ENCODE measurements at places on chromosomes 3 and 15.

GRCh38 chr3:21654241-21654640 is 96.8 kb downstream of the ZNF385D start:
- no peak for DNase-seq

- no peak for DNase-seq
Observed at GRCh38 chr3:190265796-190266195, 56.5 kb downstream of the CLDN1 start.

DNA sequence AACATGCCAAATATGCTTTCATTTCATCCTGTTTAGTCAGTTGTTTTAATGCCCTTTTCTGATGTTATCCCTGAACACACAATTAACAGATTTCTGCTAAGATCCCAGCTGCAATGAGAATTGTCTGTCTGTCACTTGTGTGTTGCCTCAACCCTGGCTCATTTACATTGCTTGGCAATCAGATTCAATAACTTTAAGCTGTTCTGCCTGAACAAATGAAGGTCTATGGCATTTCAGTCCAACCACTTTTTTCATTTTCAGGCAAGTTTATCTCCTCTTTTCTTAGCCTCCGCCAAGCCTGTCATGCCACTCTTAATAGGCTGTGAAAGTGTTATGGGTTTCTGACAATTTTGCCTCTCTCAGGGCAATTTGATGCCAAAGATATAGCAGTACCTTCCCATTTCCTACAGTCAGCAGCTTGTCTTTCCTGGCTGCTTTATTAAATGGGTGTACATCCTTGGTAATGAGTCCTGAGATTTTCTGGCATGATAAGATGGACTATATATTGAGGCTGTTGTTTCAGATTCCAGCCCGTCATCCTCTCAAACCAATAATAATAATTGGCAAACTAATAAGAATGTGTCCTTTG is 68.7 kb upstream of the ADAMTS9 start:
- DNase-seq: no peak

GRCh38 chr3:114329823-114330222 is 36.0 kb downstream of the TIGIT start:
- DNase-seq: no peak

DNA sequence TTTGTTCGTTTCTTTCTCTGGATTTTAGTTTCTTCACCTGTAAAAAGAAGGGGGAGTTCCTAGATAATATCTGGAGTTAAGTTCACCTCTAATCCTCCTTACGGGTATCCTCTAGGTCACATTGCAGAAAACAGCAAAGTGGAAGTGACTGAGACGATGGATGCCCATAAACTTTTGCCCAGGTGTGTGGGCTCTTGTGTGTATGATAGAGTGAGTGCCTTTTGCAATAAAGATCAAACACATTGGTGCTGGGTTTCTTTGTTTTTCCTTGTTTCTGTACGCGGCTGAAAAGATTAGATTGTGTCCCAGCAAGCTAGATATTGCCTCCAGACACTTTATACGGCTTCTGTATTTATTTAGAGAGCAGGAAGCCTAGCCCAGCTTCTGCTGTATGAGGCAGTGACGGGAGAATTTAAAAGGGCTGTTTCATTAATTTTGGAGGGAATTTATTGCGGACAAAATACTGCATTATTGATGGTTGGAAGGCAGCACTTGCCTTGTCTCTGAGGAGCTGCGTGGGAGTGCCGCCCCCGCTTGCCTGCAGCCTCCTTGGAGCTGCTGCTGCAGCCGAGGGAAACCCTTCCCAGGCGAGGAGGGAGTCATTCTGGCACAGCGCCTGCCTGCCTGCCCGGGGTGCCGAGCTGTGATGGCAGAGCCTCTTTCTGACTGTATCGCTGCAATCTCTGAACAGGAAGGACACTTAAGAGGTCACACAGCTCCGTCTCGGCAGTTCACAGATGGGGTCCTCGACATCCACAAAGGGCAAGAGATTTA is 38.5 kb downstream of the PYDC2 start:
- no peak for DNase-seq

- no peak for DNase-seq
Observed at GRCh38 chr3:72346526-72346926, 501.7 kb downstream of the SHQ1 start.

DNA sequence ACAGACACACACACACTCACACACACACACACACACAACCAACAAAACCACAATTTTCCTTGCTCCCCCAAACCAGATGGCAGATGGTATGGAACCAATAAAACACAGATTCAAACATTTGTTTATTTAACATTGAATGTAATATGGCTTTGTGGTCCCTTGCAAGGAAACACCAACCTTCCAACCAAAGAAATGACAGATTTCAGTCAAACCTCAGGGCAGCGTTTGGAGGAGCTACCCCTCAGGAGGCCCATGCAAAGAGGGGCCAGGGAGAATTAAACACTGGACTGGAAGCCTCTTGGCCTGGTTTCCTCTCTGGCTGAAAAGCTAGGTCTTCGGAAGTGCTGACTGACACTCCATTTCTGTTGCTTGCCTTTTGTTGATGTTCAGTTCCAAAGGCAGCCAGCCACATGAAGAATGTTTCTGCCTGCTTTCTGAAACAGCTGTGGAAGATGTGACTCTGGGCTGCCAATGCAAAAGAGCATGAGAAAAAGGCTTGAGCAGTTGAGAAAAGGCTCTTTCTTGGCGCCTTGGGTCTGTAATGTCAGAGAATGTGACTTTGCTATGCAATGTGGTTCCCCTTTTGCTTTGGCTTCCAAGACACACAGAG is 296.1 kb downstream of the RPLP1 start:
- DNase-seq: no peak

DNA sequence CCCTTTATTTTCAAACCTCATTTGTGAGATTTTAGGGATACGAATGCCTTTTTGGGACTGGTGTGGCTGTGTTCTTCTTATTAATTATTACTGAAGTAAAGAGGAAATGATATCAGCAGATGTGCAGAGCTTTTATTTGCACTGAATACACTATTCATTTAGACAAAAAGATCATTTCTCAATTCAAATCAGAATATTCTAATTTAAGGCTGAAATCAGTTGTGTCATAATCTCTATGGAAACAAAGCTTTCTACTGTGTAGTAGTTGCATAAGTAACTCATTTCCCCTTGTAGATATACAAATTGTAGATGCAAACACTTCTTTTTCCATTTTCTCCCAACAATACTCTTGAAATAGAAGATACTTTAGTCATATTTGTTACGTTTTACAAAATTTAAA is 56.0 kb downstream of the PDE8A start:
- DNase-seq: no peak

DNA sequence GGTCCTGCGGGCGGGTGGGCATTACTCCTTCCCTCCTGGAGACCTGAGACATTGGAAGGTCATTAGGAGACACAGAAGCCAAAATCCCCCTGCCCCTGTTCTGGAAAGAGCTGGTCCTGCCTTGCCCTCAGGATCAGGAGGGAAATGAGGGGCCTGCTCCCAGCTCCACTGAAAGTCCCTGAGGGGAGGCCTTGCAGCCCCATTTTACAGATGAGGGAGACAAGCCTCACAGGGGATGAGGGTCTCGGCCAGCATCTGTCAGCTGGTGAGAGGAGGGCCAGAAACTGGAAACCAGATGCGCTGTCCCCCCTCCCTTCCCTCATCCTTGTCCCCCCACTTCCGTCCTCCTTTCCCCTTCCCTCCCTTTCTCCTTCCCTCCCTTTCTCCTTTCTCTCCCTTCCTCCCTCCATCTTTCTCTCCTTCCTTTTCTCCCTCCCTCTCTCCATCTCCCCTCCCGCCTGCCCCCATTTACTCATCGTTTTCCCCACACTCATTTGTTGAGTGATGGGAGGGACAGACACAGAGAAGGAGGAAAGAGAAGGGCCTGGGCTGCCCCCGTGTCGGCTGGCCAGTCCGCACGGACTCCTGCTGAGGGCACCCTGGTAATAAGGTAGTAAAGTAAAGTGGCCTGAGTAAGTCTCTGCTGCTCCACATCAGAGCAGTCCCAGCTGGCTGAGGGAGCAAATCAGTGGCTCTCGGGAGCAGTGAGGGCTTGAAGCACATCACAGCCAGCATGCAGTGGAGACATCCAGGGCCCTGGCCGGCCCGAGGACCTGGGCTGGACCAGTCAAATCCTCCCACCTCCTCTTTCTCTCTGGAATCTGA is 112.4 kb upstream of the ALDH1A3 start:
- no peak for DNase-seq

GRCh38 chr3:21062831-21063294 is 688.1 kb downstream of the ZNF385D start:
- no peak for DNase-seq

GRCh38 chr3:144818973-144819372 is 847.4 kb downstream of the DIPK2A start:
- no peak for DNase-seq

- no peak for DNase-seq
Observed at GRCh38 chr3:114213292-114213626, 24.1 kb downstream of the ZNF80 start.

- no peak for DNase-seq
Observed at GRCh38 chr15:99995543-99995942, 262.3 kb upstream of the LYSMD4 start.

DNA sequence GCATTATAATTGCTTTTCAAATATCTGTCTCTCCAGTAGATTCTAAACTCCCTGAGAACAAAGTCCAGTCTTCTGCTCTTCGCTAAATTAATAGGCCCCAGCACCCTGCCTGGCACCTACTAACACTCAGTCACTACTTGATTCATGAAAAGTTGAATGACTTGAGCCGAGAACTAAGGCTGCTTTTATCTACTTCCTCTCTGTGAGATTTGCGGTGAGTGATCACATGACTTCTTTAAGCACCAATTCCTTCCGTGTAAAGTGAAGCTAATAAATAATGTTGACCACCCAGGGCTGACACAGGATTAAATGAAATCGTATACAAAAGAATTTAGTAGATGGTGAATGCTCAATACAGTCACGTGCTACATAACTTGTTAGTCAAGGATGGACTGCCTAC is 44.6 kb upstream of the PGPEP1L start:
- DNase-seq: no peak

- DNase-seq: no peak
Observed at GRCh38 chr3:171018156-171018935, 8.2 kb downstream of the SLC2A2 start.

DNA sequence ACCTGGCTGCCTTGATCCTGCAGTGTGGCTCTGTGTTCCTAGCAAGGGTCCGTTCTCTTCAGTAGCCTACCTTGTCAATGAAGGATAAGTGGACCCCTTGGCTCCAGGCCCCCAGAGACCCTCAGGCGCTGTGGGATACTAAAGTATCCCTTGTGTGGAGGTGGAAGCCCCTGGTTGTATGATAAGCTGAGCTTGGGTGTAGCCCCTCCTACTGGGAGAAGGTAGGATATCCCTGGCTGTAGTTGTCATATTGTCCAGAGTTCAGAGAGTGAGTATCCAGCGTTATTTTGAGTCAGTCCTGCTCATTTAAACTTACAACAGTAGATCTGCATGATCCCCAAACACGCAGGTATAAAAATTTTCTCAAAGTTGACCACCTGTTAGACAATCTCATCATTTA is 496.8 kb downstream of the CNTN4 start:
- DNase-seq: no peak

GRCh38 chr3:107994956-107995715 is 95.7 kb downstream of the CD47 start:
- DNase-seq: no peak

- no peak for DNase-seq
Observed at GRCh38 chr3:8981700-8982099, 18.4 kb upstream of the RAD18 start.

DNA sequence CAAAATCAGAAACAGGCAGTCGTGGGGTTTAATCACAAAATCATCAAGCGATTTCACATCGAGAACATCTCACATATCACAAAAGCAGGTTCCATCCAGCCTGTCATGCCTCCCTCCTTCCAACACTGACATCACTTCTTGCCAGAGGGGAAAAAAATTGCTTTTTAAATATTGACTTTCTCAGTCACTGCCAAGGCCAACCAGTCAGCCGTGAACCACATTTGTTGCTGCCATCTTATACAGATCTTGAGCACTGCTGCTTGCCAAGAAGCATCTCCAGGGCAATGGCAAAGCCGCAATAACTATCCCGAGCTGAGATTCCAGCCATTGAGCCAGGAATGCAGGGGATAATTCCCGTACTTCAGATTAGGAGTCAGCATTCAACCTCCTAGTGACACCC is 174.6 kb downstream of the ANXA2 start:
- no peak for DNase-seq

GRCh38 chr3:197485143-197485542 is 70.6 kb downstream of the BDH1 start:
- no peak for DNase-seq

DNA sequence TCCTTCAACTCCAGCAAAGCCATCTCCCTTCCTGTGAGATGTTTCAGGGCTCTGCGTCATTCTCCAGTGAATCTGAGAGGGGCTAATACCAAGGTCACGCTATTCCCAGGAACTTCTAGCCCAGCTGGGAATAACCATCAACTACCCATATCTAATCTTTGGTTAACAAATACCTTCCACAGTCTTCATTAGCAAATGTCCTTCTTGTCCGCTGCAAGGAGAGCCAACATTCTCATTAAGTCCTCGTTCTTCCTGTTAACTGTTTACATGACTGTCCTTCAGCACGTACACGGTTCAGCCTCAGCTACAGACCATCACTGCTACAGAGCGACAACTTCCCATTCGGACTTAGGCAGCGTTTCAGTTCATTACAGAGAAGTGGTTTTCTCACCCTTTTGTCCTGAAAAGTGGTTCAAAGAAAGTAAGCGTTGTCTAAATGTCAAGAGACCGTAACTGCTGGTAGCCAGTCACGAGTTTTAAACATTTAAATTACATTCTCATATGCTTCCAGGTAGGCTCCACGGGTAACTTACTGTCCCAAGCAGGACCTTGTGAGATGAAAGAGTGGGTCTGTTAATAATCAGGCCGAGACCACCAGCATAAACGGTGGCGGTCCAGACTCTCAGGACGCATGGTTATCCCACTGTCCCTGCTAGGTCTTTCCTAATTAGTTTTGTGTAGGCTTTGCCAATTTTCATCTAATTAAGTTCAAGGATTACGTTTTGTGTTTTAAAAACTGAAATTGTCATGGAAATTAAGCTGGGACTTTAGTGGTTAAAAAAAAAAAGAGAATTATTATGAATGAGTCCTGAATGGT is 63.8 kb downstream of the CHSY1 start:
- no peak for DNase-seq

All from NCI-H748 treated with DMSO at 0.1 percent for 48 hours (cell line).